Right kidney (tissue), 9 donors: ENCODE measurements at places on chromosomes 3 and 15.

DNA sequence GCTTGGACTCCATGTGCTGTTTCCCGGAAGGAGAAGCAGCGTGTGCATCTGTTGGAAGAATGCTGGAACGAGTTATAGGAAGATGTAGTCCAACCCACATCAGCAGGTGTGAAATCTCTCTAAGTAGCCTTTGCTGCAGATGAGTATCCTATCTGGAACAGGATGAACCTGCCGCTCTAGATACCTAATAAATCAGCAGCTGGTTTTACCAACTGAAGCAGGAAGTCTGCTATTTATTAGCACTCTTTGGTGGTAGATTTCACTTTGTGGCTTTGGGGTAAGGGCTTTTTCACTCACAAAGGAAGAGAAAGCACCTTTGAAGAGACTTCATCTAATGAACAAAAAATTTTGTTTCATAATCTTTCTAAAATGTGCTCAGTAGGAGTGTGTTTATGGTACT is 66.4 kb downstream of the DCUN1D1 start:
- DNase-seq, result no peak

DNA sequence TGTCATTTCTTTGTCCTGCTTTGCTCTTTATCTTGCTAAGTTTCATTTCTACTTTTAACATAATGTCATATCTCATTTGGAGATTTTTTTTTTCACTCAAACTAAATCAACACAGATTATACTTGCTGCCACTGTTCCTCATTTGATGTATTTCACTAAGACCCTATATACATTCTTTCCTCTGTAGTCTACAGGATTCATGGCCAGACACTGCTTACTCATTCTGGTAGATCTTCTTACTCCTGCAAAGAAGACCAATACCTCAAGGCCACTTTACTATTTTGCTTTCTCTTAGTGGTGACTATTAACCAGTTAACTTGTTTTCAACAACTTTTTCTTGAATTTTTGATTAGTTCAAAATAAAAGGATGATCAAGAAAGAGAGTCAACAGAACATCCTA is 26.6 kb downstream of the SLC24A5 start:
- DNase-seq, result no peak

DNA sequence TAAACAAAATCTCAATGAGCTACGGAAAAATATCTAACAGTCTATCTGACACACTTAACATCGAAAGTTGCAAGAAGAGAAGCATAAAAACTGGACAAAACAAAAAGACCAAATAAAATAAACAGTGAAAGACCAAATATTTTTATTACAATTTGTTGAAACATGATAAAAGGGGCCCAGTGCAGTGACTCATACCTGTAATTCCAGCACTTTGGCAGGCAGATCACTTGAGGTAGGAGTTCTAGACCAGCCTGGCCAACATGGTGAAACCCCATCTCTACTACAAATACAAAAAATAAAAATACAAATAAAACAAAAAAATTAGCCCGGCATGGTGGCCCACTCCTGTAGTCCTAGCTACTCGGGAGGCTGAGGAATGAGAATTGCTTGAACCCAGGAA is 914.0 kb upstream of the ALCAM start:
- DNase-seq, result no peak

DNA sequence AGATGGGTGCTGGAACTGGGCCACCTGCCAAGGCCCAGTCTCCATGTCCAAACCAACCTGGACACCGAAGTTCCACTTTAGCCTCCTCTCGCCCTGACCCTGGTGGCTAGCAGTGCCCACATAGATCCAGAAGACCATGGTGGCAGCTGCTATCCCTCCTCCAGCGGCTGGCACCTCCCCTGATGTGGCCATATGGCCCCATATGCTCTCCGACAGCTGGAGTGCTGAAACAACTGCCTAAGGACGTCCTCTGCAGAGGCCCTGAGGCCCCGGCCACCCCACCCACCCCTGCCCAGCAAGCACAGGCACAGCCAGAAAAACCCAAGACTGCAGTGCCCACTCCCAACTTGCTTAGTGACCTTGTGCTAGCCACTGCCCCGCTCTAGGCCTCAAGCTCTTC is 182.3 kb upstream of the LINGO1 start:
- no peak for DNase-seq

DNA sequence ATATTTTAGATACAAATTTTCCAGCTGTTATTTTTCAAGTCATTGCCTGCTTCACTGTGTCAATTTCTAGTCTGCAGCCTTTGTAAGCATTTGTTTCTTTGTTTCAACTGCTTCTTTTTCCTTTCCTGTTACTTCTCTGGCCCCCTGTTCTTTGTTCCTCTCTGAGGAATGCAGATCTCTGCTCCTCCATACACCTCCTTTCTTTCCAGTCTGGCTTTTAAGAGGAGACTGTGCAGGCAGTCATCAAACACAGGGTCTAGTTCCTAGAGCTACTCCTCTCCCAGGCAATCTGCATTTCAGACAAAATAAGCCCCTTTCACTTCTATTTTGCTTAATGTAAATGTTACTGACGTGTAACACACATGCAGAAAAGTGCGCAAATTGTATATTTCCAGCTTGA is 502.9 kb downstream of the PDCD6IP start:
- no peak for DNase-seq

- DNase-seq, result no peak
These were observed 126.9 kb upstream of the HES1 start for GRCh38 chr3:194009019-194009418.

- no peak for DNase-seq
These were observed 58.3 kb upstream of the CFAP20DC start for GRCh38 chr3:59107856-59108815.

DNA sequence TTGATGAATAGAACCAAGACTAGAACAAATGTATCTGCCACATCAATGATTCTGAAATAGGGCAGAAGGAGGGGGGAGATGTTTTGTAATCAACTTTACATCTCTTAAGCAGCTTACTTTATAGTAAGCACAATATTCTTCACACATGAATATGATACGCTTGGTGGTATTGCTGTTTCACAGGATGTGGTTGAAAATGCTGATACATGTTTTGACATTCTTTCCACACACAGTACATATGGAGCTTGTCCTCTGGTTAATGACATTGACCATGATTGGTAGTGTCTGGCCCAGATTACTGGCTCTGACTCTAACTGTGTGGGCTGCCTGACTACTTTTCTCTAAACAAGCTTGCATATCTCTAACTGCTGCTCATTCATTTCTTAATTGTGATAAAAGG is 168.9 kb downstream of the KLHL25 start:
- DNase-seq, result no peak

DNA sequence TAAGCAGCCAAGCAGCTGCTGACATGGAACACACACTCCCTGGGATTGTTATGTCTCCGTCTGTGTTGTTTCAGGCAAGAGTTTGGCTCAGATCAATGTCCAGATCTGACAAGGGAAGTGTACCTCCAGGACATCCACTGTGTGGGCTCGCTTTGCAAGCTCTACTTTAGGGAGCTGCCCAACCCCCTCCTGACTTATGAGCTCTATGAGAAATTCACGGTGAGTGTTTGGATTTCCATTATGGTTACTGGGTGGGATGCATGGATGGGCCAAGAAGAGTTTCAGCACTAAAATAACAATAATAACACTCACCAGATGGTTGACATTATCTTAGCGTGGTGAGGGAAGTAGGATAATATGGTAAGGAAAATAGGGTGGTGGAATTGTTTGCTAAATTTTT is 74.1 kb downstream of the ARHGAP31 start:
- no peak for DNase-seq

DNA sequence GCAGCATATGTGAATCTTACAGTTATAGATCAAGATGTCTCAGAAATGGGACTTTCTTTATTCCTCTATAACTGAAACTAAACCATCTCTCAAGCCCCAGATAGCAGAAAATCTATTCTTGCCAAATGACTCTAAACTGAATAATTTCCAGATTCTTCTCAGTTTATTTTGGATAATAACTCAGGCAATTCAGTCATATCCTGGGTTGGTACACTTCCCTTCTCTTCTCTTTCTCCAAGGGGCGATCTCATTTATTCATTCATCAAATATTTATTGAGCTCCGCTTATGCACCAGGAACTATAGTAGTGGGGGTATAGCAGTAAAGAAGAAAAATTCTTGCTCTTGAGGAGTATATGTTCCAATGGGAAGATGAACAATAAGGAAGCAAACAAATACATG is 13.5 kb upstream of the PCOLCE2 start:
- DNase-seq, result no peak

GRCh38 chr3:162992741-162993140 is 1496.1 kb downstream of the OTOL1 start:
- DNase-seq, result no peak

GRCh38 chr3:52022323-52023100 is 26.8 kb upstream of the RPL29 start:
- no peak for DNase-seq

- no peak for DNase-seq
These were observed 36.5 kb upstream of the DUSP7 start for GRCh38 chr3:52092891-52093290.

DNA sequence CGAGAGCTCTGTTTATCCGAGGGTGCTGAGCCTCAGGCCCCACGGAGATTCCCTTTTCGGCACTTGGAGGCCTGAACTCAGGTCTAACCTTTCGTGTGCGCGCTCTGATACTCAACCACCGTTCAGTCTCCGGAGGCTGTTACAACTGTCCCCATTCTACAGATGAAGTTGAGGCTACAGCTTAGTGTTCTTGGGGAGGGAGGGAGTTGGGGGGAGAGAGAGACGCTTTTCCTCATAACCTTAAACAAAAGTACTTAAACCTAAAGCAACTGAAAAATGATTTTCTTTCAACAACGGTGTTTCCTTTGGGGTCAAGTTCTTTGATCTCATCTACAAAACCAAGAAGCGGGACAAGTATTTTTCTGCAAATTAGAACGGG is 952 bp upstream of the CHST2 start:
- no peak for DNase-seq

DNA sequence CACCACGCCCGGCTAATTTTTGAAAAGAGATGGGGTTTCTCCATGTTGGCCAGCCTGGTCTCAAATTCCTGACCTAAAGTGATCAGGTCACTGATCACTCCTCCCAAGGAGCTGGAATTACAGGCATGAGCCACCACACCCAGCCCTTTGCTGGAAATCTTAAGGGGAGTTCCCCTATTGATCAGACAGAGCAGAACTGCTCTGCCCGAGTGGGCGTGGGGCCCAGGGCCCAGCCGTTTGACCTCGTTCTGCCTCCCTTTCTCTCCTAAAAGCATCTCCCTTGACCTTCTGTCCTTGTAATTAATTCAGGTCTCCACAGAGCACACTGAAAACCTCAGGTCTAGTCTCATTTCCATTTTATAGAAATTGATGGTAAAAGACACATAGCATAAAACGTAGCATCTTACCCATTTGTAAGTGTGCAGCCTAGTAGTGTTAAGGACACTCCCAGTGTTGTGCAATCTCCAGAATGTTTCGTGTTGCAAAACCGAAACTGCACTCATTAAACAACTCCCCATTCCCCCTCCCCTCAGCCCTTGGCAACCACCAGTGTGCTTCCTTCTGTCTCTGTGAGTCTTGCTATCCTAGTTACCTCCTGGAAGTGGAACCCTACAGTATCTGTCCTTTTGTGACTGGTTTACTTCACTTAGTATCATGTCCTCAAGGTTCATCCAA is 89.3 kb downstream of the SLCO3A1 start:
- DNase-seq, result peak; percentile 34

DNA sequence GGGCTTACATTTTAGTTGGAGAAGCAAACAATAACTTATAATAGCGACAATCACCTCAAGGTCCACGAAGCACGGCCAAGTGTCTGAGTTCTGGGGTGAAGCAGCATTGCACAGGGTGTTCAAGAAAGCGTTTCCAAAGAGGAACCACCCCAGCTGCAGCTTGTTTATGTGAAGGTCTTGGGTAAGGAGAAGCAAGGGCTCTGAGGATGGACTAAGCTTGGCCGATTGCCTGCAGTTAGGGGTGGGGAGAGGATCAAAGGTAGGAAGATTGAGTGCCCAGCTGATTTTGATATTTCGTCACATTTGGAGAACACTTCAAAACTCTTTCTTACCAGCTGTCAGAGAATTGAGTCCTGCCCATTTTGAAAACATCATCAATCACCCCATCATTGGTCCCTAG is 321.6 kb upstream of the DNAJC19 start:
- DNase-seq, result no peak

GRCh38 chr3:144102421-144102820 is 130.8 kb downstream of the DIPK2A start:
- DNase-seq, result no peak
